ENCODE measurements at places on chromosomes 12 and 14.

DNA sequence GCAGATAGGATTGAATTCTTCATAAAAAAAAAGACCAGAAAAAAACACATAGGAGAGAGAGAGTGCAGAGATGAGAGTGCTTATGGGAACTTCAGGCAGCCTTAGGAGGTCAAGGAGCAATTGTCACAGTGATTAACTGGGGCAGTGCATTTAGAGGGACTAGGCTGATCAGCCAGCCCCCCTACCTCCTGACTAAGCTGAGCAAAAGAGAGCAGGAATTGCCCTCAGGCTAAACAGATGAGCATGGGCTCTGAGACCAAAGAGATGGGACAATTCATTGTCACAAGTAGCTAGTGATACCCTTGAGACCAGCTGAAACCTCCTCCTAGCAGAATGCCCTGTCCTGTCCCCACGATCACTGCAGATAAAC is 124.0 kb downstream of the BTG1 start:
- DNase-seq: no peak

- no peak for DNase-seq
These were observed 321.6 kb downstream of the BCL11B start for GRCh38 chr14:98950353-98950895.

GRCh38 chr12:47107926-47108325 is 28.2 kb upstream of the AMIGO2 start:
- no peak for DNase-seq

- DNase-seq: no peak
These were observed 184.9 kb upstream of the MYL2 start for GRCh38 chr12:111105294-111105693.

- no peak for DNase-seq
These were observed 2.0 kb upstream of the CHURC1 start for GRCh38 chr14:64912261-64912660.

DNA sequence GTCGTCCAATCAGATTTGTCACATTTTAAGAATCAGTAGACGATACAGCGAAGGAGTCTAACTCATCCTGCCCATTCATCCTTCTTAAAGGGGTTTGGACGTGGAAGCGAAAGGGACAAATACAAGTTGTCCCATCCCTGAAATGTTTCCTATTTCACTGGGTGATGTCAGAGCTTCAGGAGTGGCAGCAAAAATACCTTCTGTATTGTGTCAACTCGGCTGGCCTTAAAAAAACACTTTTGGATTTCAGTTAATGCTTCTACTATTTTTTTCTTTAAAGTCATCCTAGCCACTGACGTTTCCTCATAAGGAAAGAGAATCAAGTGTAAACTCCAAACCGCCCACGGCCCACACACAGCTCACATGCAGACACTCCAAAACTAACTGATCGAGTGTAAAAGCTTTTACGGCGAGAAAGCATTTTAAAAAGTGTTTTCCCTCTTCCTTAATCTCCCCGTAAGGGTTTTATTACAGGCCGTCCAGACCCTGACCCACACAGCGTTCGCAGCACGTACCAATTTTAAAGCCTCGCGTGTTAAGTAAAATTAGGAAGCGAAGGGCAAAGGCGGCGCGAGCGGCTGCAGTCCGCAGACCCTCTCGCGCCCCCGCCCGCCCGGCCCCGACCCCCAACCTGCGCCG is 593 bp downstream of the CFL2 start:
- peak; percentile 65 for DNase-seq
